Right ventricle myocardium superior (tissue), 1 donor: ENCODE measurements at places on chromosomes 16 and 17. TPM values are rescaled to one million over a fixed set of nuclear protein-coding genes. Genes with fewer than 3 reads are reported as not detected.

CES5A gene
- 0.35 TPM for total RNA-seq

DNA sequence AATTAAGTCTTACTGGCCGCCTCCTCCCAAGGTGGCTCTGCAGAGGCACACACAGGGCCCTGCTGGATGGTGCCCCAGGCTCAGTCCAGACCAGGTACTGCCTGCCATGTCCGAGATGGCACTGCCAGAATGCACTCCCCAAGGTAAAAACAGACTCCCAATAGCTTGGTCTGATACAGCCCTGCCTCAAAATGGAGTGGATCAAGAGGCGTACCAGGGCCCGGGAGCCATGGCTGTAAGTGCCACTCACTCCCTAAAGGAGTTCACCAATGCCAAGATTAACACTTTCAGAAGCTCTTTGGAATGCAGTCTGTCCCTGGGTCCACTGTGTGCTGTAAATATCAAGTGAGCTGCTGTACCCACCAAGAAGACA, 576 bp upstream of the MYO18A start:
- DNase-seq, result no peak

GRCh38 chr16:67763066-67763465, 43.3 kb downstream of the RANBP10 start:
- no peak for DNase-seq

CD300C gene
- total RNA-seq, result 1.00 TPM

FBXW10 gene
- 0.24 TPM for total RNA-seq

GRCh38 chr17:6661464-6661848, 9.9 kb downstream of the C17orf100 start:
- DNase-seq, result no peak

- DNase-seq, result no peak
Observed at GRCh38 chr17:15891318-15891717, 53.6 kb upstream of the ADORA2B start.

HEXIM2 gene
- 8.0 TPM for total RNA-seq

CACNG1 gene
- not detected for total RNA-seq
